Fibroblast of lung (primary cell): ENCODE measurements at places on chromosomes 2 and 18. TPM values are rescaled to one million over a fixed set of nuclear protein-coding genes. Genes with fewer than 3 reads are reported as not detected.

Gene NAT8
- polyA plus RNA-seq, result not detected in 2 replicates

- DNase-seq, result peak; percentile 61
Observed at GRCh38 chr2:207417301-207417718, 112.5 kb upstream of the CREB1 start.

DNA sequence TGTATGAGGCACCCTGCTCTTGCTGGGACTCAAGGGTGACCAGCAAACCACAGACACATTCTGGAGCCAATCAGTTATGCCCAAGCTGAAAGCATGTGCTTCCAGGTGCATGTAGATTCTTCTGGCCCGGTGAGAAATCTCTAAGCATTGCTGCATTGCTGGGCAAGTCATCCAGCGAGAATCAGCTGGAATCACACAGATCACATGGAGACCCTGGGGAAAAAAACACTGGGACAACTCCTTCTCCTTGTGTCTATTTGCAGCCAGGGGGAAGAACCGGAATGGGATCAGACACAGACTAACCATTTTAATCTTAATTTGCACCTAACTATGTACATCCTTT is 119.7 kb upstream of the KLF7 start:
- peak; percentile 11 for DNase-seq

DNA sequence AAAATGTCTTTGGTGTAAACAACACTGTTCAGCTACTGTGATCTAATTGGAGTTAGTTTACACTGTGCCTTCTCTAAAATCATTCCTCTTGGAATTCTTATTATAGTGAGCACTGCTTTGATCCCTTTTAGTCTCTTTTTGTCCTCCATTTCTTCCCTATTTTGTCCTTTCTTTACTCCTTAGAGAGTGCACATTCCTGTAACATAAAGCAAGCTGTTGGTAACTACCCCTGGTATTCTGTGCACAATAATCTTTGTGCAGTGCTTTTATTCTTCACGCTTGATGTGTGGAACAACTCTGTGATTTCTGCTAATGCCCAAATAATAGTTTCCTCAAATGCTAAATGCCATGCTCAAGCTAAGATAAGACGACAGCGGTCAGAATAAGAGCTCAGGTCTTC is 401.5 kb downstream of the DPP10 start:
- no peak for DNase-seq

GRCh38 chr2:187117483-187117882 is 268.5 kb upstream of the ZSWIM2 start:
- peak; percentile 3 for DNase-seq

Gene ANO7
- polyA plus RNA-seq, result 0.50 and 0.70 TPM in 2 replicates

- DNase-seq, result no peak
Observed at GRCh38 chr2:232481322-232482140, 6.1 kb downstream of the ECEL1 start.

- DNase-seq, result no peak
Observed at GRCh38 chr2:241798631-241799521, 10.1 kb upstream of the NEU4 start.

DNA sequence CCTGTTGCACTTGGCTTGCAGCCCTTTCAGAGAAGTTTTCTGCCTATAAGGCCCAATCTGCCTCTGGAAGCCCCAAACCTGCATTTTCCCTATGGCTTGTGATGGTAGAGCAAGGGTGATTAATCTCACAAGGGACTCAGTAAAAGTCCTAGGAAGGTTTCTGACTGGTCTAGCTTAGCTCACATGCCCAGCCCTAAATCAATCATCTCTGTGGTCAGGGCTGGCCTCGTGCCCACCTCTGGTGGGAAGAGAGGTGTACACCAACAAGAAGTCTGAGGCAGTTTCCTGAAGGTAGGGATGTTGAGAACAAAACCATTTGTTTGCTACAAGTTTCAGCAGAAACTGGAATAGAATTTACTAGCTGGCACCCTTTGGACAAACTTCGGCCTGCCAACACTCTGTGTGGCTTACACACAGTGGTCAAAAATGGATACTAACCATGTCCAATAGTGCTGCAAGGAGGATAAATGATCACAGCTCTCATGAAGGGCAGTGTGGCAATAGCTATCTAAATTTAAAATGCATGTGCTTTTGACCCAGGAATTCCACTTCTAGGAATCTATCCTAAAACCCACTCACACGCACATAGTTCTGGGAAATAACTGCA is 96.4 kb downstream of the EN1 start:
- DNase-seq, result peak; percentile 4

DNA sequence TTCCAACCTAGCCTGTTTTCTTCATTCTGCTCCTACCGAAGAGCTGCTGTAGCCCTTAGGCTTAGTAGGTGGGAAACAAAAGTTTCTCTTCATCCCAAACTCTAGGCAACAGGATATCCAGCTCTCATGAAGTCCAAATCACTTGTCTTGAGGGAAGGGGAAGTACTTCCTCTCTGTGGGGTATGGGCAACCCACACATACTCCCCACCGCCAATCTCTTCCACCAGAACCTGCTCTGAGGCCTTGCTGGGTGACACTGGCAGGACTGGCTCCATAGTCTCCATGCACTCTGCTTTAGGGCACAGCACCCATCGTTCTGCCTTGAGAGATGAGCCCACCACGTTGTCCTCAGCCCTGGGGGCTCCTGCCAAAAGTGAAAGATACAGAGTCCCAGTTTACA is 173.0 kb downstream of the NCK2 start:
- DNase-seq, result no peak

- peak; percentile 32 for DNase-seq
Observed at GRCh38 chr18:45049578-45050319, 369.1 kb downstream of the SETBP1 start.

Gene POTEJ
- 0.01 TPM in 1 of 2 replicates, not detected in the other for polyA plus RNA-seq

Gene RAB11FIP5
- 27.7 TPM in 2 replicates for polyA plus RNA-seq

GRCh38 chr2:104793966-104794365 is 59.9 kb upstream of the POU3F3 start:
- peak; percentile 90 for DNase-seq

DNA sequence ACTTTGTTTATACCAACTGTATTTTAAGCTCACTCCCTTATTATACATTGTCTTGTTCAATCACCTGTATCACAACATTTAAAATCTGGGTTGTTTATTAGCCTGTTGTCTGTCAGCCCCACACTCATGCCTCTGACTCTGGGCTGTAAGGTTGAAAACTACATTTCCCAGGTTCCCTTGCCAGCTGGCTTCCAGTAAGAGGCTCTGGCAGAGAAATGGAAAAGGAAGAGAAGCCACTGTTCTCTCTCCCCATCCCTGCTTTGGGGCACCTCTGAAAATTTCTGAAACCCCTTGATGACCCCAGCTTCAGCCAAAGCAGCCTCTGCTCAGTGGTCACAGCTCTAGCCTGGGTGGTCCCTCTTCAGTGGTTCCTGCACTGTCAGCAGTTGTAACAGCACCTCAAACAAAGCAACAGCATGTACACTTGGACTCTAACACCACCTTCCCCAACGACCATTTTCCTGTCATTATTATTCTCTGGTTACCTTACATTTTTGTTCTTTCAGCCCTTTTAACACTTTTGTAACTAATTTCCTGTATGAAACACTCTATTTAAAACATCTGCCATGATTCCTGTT is 108.9 kb upstream of the LGALSL start:
- no peak for DNase-seq

Gene ZBTB7C
- polyA plus RNA-seq, result 0.10 and 0.19 TPM in 2 replicates

Gene CHCHD5
- 10.5 and 18.0 TPM in 2 replicates for polyA plus RNA-seq

DNA sequence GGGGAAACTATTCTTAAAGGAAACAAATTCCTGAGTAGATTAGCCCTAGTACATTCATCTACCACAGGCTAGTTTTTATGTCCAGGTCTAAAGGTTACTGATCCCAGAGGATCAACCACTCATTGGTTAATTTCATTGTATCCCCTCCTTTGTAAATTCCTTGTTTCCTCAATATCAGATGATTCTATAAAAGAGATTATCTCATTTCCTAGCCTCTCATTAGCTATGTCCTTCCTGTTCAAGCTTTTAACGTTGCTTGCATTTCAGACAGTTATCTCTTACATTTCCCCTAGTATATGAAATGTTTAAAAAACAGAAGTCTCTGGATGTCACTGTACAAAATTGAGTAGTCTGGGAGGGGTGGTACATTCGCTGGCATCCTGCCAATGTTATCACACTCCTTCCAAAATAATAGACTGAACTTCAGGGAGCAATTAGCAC is 24.2 kb upstream of the ARMC9 start:
- no peak for DNase-seq

Gene SCN7A
- 3.9 and 8.9 TPM in 2 replicates for polyA plus RNA-seq

GRCh38 chr2:207408086-207408794 is 121.5 kb upstream of the CREB1 start:
- peak; percentile 25 for DNase-seq

GRCh38 chr2:106076941-106077340 is 117.2 kb downstream of the UXS1 start:
- DNase-seq, result no peak

- peak; percentile 42 for DNase-seq
Observed at GRCh38 chr2:60641811-60642788, 88.6 kb upstream of the BCL11A start.

- peak; percentile 80 for DNase-seq
Observed at GRCh38 chr2:160419776-160420505, 73.7 kb downstream of the RBMS1 start.

GRCh38 chr2:81412681-81413080 is 1108.1 kb upstream of the LRRTM1 start:
- peak; percentile 28 for DNase-seq

- no peak for DNase-seq
Observed at GRCh38 chr18:74942319-74942910, 266.5 kb downstream of the PTGR3 start.

- no peak for DNase-seq
Observed at GRCh38 chr2:8455236-8456150, 226.4 kb upstream of the ID2 start.

DNA sequence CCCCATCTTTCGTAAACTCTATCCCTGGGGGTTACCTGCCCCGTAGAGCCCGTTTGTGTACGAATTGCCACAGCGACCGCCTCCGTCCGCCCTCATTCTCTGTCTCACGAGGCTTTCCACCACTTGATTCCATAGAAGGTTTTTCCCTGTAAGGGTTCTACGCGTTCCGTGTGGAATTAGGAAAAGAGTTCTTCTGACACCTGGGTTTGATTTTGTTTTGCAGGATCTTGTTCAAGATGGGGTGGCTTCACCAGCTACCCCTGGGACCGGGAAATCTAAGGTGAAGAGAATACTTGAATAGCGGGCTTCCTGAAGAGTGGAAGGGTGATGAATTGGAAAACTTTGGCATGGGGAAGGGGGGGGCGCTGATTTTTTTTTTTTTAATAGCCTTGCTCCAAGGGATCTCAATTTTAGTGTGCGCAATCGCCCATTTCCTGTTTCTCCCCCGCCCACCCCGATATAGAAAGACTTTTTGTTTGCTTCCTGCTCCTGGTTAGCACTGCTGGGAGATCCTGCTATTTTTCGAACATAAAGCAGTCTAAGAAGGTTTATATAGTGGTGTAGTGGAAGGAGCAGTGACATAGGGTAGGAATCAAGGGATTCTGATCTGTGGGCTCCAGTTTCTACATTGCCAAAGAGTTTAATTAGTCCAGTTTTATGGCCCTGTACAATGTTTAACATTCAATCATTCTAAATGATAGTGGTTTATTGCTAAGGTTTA is 564 bp downstream of the GCC2 start:
- DNase-seq, result peak; percentile 33

GRCh38 chr18:62880034-62880433 is 164.7 kb downstream of the PHLPP1 start:
- no peak for DNase-seq

DNA sequence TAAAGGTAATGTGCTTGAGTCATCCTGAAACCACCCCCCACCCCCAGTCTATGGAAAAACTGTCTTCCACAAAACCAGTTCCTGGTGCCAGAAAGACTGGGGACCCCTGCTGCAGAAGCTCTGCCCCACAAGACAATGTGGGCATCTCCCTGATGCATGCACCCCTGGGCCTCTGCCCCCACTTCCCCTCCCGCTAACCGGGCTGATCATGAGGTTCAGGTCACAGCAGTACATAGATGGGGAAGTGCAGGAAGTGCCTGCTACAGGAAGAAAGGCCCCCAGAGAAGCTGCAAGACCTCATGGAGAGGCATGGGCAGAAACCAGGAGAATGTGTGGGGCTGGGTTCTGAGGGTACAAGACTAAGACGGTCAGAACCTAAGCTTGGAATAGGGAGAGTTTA is 243.4 kb upstream of the ID2 start:
- DNase-seq, result no peak

DNA sequence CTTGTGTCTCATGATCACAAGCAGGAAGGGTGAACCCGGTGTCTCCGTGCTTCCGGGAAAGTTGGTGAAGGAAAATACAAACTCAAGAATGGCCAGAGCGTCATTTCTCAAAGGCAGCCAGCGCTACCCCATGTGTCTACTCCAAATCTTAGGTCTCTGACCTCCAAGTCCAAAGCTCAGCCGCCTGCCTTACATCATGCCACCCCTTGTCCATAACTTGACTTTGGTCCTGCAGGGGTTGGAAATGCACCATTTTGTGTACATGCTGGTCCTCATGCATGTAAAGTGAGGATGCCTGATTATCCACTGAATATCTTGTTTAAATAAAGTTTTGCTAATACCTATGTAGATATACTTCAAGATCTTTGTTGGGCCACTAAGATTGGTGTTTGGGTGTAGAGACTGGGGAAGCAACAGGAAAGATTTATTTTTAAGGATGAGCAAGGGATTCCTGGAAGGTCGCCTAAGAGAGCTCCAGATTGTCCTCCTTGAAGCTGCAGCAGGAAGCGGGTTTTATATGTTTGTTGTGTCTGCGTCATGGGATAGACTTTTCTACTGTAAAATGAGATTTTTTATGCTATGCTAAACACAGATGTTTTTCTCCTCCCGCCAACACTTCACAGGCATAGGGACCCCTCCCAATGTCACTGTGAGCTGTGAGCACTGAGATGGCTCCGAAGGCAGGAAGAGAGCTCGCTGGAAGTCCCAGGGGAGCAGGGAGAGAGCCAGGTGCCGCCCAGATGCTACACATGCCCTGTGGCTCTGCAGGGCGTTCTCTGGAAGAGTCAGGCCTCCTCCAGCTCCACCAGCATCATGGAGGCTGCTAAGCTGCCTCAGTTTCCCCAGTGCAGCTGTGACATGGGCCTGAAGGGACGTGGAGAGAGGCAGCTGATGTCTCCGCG is 176.2 kb upstream of the HDAC4 start:
- DNase-seq, result no peak

Gene ATP6V1B1
- polyA plus RNA-seq, result 0.85 and 1.0 TPM in 2 replicates

- no peak for DNase-seq
Observed at GRCh38 chr2:148901142-148901541, 26.1 kb downstream of the KIF5C start.

- DNase-seq, result no peak
Observed at GRCh38 chr2:233802132-233802815, 24.1 kb downstream of the MROH2A start.

DNA sequence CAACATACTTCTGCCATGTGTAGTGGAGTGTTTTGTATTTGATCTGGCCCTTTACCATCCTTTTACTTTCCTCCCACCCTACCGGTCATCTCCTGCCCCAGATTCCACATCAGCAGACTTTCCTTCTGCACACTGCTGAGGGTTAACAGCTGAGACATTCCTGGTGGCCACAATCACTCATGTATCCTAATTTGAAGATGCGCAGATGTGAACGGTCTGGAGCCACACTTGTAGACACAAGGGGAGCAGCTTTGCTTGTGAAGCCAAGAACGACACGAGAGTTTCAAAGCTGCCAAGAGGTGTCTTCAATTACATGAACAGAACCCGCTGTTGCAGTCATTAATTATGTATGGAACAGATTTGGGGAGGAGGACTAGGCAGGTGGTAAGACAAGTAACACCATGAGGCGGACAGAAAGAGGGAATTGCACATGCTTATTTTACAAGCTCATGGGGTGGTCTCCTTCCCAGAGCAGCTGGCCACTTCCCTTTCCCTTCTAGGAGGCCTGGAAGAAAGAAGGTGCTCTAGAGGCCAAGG is 260.7 kb upstream of the KLHL29 start:
- no peak for DNase-seq

Gene IFIH1
- 2.9 and 4.2 TPM in 2 replicates for polyA plus RNA-seq
